LoVo (cell line): ENCODE measurements at places on chromosomes 2 and 18.
A peak's percentile ranks its signal among the peaks of the same experiment; 100 is the strongest.

GRCh38 chr2:190528521-190529001 is 6.0 kb downstream of the NEMP2 start:
- DNase-seq = no peak

- no peak for DNase-seq
Measured at GRCh38 chr18:41226186-41226585, 728.8 kb upstream of the PIK3C3 start.

GRCh38 chr18:41765460-41765859 is 189.6 kb upstream of the PIK3C3 start:
- no peak for DNase-seq

GRCh38 chr2:56191617-56192016 is 7.8 kb downstream of the CCDC85A start:
- peak; percentile 59 for DNase-seq

GRCh38 chr2:176699098-176699497 is 429.9 kb downstream of the MTX2 start:
- no peak for DNase-seq

DNA sequence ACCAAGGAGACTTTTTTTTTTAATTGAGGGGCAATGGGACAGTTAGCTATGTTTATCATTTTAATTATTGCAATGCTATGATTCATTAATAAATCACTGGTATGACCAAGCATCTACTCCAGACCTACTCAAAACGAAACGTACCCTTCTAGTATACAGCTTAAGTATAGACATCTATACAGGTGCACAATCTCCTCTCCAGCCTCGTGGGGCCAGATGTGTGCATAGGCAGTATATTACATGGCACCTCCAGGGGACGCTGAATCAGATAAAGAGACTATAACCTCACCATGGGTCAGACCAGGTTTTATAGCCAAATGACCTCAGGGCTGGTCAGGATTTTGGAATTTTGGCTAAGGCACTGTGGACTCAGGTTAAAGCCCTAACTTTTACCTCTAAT is 86.6 kb downstream of the SS18 start:
- DNase-seq = no peak

GRCh38 chr2:196431957-196432356 is 207.6 kb upstream of the CCDC150 start:
- no peak for DNase-seq
